ENCODE measurements at places on chromosomes 6 and 20.

DNA sequence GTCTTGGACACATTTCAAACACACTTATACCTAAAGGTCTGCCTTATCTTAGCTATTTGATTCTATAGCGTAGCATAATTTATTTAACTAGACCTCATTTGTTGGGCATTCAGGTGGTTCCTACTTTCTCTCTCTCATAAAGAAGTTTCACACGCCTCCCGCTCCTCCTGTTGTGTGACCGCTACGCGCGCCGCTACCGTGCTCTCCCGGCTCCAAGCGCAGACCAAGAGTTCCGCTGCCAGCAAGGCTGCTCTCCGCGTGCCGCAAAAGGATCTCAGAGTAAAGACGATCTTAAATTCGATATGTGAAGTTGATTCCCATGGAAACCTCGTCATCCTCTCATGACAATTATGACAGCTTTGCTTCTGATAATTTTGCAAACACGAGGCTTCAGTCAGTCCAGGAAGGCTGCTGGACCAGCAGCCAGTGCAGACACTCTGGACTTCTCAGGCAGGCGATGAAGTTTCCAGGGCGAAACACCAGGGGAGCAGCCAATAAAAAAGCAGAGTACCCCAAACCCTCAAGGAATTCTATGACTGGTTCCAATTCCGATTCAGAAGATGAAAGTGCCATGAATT is 20.4 kb downstream of the PRSS16 start:
- DNase-seq = no peak

DNA sequence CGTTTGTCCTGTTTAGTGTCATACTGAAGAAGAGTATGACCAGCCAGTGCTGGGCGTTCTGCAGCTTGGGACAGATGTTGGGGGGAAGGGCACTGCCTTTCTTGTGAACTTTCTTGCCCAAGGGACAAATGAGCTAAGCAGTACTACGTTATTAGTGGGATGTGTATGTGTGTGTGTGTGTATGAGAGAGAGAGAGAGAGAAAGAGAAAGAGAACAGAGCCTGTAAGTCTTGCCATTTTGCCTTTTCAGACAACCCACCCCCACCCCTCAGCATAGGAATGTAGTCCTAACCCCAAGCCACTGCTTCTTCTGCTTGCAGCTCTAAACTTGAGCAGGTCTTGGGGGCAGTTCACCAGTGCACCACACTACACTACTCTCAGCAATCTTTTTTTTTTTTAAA is 45.5 kb downstream of the E2F3 start:
- no peak for DNase-seq

GRCh38 chr20:51318058-51318949 is 224.2 kb downstream of the NFATC2 start:
- no peak for DNase-seq

DNA sequence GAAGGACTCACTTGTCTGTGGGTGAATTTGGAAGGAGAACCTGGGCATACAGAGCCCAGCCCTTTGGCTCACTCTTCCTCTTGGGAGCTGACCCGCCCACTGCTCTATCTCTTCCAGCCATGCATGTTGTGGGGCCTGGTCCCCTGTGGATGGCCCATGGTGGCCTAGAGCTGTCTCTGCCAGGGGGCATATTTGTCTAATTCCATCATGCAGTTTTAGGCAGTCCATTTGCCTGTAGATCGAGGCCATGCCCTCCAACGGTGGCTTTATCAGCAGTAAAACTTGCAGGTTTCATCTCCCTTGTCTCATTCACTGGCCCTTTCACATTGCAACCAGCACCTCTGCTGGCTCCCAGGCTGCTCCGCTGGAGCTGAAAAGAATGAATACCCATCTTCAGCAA is 12.9 kb upstream of the EZR start:
- DNase-seq = no peak

DNA sequence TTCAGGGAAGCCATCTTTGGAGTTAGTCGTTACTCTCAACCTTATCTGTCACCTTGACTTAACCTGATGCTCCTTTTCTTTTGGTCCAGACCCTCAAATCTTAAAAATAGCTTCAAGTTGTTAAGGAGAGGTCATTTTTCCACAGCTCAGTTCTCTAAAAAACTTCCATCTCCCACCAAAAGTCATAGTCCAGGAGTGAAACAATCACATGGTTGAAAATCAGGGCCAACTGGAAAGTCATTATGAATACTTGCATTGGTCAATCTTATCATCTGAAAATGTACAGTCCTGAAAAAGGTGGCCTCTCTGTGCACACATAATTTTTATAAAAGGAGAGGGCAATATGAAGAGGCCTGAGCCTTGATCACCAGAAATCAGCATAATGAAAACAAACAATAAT is 195.7 kb downstream of the BCAS1 start:
- no peak for DNase-seq

DNA sequence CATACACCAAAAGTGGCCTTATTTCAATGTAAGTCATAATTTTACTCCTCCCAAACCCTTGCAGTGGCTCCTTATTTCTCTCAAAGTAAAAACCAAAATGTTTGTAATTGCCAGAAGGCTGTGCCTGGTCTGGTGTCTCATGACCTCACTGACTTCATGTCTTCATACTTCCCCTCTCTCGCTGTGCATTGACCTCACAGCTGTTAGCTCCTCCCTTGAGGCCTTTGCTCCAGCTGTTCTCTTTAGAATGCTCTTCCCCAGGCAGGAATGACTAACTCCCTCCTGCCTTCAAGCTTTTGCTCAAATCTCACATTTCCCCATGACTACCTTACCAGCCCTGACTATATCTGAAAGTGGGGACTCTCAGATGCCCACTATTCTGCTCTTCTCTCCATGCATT is 83.3 kb downstream of the MTFR2 start:
- no peak for DNase-seq

DNA sequence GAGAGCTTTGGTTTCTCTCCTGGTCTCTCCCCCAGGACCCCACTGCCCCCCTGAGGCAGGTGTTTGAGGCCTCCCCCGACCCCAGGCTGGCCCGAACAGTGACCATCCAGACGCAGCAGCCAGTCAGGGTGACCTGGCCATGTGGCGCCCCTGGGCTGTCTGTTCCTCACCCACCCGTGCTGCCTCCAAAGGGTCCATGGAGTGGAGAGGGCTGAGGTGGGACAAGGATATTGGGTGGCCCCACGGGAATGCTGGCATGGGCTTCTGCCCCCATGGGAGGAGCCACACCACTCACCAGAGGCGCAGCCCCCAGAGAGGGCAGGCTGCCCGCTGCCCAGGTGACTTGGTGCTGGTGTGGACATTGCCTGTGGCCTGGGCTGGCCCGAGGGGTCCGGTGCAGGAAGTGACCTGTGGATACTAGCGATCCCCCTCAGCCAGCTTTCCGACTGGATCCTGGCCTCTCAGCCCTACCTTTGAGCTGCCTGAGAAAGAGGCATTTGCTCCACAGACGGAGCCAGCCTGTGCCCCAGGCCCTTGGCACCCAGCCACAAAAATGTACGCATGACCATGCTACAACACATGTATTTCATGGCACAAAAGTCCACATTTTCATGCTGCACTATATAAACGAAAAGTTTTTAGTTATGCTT is 50.8 kb downstream of the BCAS4 start:
- no peak for DNase-seq

DNA sequence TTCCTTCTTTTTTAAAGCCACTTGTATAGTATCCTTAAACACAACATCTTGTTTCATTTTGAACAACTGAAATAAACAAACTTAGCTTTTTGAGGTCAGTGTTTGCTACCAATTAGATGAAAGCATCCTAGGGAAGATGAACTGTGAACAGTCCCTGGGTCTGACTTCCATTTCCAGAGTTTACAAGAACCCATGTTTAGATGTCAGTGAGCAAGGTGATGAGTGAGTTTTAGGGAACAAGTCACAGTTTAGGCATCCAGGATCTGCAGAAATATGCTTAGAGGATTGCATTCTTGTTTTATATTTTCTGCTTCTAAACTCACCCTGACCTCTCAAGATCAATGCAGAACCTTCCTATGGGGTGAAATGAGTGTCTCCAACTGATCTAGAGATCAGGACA is 3.0 kb downstream of the ZC2HC1B start:
- DNase-seq = no peak

DNA sequence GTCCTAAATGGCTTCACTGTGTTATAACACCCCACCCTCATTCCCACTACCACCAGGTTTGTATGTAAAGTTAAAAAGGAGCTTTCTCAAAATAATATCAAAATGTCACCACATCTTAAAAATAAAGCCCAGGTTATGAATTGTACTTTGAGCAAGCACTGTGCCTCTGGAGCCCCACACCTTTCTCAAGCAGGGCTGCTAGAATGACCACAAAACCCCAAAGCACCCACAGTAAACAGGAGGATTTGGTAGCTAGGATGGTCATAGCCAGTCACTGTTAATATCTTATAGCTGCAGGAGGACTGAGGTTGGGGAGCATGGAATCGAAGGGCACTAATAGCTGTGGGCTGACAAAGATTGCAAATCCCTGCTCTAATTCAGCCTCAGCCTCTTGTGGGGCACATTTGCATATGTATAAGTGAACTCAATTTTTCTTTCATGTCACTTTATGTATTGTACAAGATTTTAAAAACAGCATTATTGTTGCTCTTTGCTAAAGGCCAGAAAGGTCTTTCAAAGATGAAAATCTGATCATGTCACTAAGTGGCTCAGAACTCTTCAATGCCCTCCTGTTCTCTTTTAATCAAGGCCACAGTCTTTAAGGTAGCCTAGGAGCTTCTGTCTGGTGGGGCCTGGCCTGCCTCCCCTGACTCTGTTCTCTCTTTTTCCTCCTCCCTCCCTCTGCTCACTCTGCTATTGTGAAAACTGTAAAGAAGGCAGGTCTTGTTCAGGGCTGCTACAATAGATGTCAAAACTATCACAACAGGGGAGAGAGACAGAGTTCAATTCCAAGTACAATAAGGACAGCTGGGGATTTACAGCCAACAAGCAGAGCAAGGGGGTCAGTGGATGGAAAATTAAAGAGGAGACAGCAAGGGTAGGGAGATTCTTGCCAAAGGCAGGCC is 101.6 kb downstream of the TMEM200A start:
- no peak for DNase-seq

DNA sequence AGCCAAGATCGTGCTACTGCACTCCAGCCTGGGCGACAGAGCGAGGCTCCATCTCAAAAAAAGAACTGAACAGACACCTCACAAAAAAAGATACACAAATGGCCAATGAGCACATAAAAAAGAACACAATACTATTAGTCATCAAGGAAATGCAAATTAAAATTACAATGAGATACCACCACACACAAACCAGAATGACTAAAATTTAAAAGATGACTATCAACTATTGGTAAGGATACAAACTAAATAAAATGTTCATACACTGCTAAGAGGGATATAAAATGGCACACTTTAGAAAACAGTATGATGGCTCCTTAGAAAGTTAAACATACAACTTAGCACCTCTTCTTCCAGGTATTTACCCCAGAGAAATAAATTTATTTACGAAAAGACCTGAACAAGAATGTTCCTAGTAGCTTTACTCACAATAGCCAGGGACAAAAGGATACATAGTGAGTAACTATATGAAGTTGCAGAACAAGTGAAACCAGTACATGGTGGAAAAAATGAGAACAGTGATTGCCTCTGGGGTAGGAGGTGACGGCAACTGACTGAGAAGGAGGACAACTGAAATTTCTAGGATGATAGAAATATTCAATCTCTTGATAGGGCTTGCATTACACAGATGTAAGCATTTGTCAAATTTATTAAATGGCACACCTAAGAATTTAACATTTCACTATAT is 53.2 kb downstream of the FAM8A1 start:
- DNase-seq = no peak

DNA sequence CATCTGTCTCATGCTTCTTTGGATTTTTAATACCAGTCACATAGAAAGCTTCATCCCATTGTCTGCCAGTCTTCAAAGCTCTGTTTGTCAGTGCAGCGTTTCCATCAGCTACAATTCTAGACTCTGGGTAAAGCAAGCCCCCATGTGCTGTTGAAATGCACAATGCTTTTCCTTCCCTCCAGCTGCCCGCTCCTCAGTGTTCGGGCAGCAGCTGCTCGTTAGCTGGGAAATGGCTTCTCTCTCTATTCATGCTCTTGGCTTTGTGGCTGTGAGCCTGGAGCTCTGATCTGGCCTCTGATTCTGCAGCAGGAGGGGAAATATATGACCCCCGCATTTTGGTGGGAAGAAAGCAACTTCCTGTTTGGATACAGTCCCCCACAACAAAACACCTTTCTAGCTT is 213.0 kb upstream of the CDYL start:
- no peak for DNase-seq

DNA sequence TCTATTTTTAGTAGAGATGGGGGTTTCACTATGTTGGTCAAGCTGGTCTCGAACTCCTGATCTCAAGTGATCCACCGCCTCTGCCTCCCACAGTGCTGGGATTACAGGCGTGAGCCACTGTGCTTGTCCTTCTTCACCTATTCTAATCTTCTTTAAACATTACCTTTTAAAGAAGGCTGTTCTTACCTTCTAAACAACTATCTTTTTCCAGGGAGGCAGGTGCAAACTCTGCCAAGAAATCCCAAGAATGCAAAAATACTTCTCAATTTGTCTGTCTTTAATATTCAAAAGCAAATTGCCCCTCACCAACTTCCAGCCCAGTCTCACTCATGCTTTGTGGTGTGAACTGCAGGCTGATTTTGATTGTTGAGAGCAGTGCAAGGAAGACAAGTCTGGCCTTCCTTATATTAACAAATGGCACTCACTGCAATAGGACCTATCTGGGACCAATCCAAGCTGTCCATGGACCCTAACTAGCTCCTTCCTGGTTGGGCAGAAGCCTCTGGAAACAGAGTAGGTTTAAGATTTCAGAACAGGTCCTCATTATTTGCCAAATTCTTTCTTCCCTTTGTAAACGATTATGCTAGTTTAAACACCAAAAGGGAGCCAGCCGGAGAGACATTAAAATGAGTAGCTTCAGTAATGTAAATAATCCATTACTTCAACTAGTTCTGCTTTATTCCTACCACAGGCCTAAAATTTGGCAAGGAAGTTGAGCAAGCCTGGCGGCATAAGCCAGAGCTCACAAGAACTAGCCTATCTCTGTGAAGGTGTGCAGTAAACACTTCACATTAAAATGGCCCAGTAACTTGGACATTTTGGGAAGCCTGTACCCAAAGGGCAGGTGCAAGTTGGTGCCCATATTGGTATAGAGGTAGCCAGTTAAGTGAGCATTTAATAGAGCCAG is 1.6 kb downstream of the SCAND1 start:
- no peak for DNase-seq

- no peak for DNase-seq
Observed at GRCh38 chr6:13992417-13993055, 67.8 kb downstream of the RNF182 start.

GRCh38 chr20:51098284-51098810 is 75.4 kb upstream of the KCNG1 start:
- no peak for DNase-seq

GRCh38 chr6:168039849-168040248 is 39.2 kb downstream of the FRMD1 start:
- no peak for DNase-seq

DNA sequence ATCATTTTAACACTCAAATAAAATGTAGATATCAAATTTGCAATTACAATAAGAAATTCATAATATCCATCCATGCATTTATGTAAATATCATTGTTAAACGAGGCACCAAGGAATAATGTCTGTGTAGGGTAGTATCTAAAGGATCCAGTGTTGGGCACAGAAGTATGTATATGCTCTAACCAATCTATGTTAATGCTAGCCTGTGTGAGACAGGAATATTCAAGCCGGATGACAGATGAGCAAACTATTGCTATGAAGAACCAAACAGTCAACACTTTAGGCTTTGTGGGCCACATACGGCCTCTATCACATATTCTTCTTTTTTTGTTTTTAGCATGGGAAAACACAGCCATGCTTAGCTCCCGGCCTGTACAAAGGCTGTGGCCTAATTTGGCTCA is 45.0 kb downstream of the HUS1B start:
- no peak for DNase-seq

Measured in T-helper 1 cell (primary cell).